Ammon's horn (tissue), 1 donor: ENCODE measurements at places on chromosomes 6 and 20.
A peak's percentile ranks its signal among the peaks of the same experiment; 100 is the strongest.

DNA sequence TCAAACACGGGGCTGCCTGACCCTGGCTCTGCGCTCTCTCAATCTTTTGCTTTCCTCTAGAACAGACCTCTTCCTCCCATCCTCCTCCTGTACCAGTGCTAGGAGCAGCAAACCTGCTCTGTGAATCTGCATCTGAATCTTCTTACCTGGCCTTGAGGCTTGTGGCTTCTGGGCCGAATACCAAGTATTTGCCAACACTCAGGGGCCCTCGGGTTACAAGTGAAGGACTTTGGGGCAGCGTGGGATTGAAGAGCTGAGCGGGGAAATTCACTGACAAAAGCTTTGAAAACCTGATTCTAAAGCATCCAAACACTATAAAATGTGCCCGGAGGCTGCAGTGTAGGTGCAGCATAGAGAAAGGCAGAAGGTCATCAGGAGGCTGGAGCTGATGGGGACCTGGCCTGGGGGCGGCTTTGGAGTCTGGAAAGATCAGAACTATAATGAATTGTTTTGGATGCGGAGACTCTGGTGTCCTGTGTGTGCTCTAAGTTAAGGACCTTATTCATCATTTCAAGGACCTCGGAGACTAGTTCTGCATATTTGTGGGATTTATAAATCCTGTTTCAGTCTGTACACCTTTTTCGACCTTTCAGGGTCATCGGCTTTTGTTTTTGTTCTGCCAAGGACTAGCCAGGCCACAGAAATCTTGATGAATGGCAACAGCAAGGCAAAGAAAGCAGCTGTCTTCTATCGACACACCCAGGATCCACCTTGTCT lies 16.4 kb upstream of the IGF2R start:
- no peak for DNase-seq

GRCh38 chr6:64243618-64244017 lies 608.0 kb downstream of the PHF3 start:
- no peak for DNase-seq

DNA sequence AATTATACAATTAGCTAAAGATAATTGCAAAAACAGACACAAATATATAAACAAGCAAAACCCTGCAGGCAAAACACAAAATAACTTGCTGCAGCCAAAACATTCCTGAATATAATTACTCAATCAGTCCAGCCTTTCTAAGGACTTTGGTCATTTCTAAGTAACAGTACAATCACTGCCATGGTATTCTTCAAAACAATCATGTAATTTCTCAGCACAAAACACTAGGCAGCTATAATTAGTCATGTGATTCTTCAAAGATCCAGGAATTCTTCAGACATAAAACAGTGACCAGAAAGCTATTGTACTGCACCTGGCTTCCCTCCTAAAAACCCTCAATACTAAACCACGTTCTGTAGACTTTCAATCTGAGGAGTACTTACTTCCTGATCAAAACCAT lies 881.1 kb downstream of the EPHA7 start:
- DNase-seq: no peak

GRCh38 chr6:13183415-13184088 lies 144.8 kb downstream of the TBC1D7 start:
- no peak for DNase-seq

DNA sequence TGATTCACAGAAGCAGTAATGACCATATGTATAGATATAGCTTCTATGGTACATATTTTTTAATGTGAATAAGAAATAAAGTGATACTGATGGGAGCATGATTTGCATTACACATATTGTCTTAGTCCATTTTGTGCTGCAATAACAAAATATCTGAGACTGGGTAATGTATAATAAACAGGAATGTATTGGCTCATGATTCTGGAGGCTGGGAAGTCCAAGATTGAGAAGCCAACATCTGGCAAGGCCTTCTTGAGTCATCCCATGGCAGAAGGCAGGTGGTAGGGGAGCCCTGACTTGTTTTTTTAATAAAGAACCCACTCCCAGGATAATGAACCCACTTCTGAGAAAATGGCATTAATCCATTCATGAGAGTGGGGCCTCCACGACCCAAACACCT lies 185.6 kb upstream of the RREB1 start:
- DNase-seq: no peak

- peak; percentile 71 for DNase-seq
Observed at GRCh38 chr20:31835977-31836852, 9.2 kb downstream of the FOXS1 start.

DNA sequence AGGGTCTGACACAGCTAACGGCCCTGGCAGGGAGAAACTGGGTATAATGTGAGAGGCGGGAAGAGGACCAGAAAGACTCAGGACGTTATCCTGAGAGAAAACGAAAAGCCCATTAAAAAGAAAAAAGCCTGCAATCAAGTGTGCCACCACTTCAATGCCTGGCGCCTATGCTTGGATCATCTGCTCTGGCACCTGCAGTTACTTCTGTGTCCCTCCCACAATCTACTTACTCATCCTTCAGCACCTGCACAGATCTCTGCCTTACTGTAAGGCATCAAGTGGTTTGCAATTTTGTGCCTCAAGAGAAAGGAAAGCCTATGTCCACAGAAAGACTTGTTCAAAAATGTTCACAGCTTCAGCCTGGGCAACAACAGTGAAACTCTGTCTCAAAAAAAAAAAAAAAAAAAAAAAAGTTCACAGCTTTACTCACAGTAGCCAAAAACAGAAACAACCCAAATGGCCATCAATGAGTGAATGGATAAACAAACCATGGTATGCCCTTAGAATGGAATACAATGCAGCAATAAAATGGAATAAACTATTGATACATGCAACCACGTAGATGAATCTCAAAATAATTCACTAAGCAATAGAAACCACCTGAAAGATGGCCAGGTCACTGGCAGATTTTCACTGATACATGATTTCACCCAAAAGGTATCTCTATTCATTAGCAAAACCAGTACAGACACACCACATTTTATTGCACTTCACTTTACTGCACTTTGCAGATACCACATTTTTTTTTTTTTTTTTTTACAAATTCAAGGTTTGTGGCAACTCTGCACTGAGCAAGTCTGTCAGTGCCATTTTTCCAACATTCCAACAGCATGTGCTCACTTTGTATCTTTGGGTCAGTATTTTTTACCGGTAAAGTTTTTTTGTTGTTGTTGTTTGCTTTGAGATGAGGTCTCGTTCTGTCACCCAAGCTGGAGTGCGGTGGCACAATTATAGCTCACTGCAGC lies 48.6 kb downstream of the ABHD12 start:
- DNase-seq: no peak

- DNase-seq: no peak
Observed at GRCh38 chr6:166610069-166610468, 17.0 kb downstream of the RPS6KA2 start.

DNA sequence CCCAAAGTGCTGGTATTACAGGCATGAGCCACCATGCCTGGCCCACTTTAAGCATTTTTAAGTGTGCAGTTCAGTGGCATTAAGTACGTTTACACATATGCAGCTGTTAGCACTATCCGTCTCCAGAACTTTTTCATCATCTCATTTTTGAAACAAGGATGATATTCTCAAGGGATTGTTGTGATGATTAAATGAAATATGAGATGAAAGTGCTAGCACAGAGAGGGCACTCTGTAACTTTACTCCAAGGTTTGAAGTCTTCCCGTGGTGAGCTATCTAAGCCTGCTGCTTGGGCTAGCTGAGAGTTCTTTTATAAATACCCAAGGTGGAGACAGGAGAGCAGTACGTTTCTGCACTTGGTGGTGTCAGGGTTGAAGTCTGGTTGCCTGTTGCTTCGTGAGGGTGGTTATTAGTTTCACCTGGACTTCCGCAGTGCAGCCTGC lies 6.6 kb downstream of the TM9SF4 start:
- no peak for DNase-seq

DNA sequence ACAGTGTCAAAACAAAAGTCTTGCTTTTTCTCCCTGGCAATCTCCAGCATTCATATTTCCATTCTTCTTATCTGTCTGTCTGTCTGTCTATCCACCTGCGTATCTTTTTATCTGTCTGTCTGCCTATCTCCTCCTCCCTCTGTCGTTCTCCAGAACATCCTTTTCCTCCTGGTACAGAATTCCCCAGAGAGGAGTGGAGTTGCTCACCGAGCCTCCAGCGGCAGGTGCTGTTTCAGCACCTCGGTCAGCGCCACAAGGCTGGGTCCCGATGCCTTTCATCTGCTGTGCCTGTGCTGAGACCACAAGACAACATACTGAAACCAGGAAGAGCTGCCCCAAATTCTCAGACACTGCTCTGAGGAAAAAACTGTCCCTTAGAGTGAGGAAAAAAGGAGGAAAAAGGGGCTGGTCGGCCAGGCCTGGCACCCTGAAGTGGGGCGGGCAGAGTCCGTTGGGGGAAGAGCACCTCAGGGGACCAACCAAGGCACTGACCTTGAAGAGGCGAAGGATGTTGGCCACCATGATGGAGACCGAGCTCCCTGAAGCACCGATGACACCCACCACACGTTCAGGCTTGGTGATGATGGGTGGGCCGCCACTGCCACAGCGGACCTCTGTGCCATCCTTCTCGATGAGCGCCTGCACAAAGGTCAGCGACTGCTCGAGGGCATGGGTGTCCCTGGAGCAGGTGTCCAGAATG lies 13.3 kb downstream of the GRM4 start:
- DNase-seq: no peak

GRCh38 chr6:167824591-167825331 lies 1.9 kb upstream of the AFDN start:
- peak; percentile 45 for DNase-seq

GRCh38 chr6:7332090-7332745 lies 19.2 kb upstream of the SSR1 start:
- peak; percentile 31 for DNase-seq

DNA sequence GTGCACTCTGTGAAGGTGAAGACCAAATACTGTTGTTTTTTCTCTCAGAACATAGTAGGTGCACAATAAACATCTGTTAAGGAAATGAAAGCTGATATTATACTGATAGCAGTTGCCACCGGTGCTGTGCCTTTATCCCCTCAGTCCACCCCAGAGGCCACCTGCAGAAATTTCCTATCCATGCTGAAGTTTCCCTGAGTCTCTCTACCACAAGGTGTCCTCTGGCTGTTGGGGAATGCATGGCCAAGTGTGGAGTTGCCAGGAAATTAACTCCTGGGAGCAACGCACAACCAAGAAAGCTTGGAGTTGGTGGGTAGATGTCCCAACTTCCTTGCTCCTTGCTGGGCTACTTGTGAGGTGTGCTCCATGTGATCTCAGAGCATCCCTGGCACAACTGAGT lies 114.2 kb downstream of the LAMP5 start:
- no peak for DNase-seq

DNA sequence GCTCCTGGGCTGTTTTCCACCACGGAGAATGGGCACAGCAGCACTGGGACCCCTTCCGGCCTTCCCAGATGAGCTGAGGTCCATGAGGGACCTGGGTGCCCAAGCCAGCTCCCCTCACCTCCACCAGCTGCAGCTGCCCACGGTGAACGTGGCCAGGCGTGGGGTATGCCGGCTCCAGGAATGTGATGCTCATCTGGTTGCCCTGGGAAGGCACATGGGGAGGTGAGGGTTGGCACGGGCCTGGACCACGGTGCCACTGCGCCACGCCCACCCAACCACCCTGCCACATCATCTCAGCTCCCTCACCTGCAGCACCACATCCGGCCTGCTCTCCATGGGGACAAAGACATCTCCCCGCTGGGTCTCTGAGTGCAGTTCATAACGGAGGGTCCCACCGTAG lies 23.8 kb downstream of the ADRM1 start:
- DNase-seq: no peak

DNA sequence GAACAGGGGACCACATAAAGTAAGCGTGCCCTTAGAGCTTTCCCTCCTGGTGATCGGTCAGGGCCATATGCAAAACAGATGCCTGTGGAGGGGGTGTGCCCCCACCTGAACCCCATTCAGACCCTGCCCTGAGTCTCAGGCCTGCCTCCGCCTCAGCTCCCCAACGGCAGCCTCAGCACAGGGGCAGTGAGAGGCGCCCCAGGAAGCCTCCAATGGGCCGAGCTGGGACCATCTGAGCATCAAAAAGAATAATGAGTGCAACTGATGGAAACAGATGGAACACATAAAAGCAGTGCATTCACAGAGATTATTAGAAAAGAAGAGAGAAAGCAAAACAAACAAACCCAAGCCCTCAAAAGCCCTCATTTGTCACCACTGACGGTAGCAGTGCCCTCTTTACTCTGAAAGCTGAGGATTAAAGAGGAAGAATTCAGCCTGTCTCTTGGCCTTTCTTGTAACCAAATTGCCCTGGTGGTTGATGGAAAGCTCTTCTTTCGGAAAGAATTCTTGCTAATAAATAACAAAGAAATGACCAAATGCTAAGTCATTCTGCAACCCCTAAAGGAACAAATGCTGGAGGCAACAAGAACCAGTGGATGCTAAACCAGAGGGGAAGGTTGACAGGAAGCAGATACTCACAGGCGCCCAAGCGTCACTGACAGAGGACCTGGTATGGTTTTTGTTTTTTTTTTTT lies 6.8 kb downstream of the ADISSP start:
- DNase-seq: no peak

- no peak for DNase-seq
Observed at GRCh38 chr6:1850840-1851157, 241.1 kb downstream of the FOXC1 start.

- no peak for DNase-seq
Observed at GRCh38 chr20:48224533-48225050, 439.3 kb upstream of the SULF2 start.

DNA sequence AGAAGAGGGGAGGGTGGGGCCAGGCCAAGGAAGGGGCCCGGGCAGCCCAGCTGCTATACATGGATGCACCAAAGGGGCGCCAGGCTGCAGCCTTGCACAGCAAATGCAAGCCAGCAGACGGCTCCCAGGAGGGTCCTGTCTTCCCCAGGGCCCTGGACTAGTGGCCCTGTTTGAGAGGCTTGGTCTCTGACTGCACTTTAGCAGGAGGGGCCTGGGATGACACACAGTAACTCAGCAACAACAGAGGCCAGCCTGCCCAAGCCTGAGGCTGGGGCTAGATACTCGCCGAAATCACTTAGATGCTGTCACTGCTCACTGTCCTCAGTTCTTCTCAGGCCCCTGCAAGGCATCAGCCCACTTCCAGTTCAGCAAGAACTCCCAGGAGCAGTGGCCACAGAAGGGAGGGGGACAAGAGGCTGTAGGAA lies 73.5 kb downstream of the TRAM2 start:
- no peak for DNase-seq

- no peak for DNase-seq
Observed at GRCh38 chr6:169807229-169807628, 55.8 kb downstream of the ERMARD start.

GRCh38 chr6:156994215-156995076 lies 217.3 kb downstream of the ARID1B start:
- DNase-seq: no peak

- DNase-seq: no peak
Observed at GRCh38 chr6:15615802-15616201, 47.0 kb downstream of the DTNBP1 start.

- no peak for DNase-seq
Observed at GRCh38 chr6:151286214-151286613, 46.4 kb downstream of the AKAP12 start.

- DNase-seq: no peak
Observed at GRCh38 chr6:147979966-147980365, 362.7 kb upstream of the SASH1 start.

GRCh38 chr6:108118810-108119768 lies 44.5 kb upstream of the OSTM1 start:
- DNase-seq: no peak

- no peak for DNase-seq
Observed at GRCh38 chr20:41478026-41478425, 111.4 kb upstream of the EMILIN3 start.

- DNase-seq: no peak
Observed at GRCh38 chr6:158043586-158044524, 62.2 kb downstream of the SYNJ2 start.
